Astrocyte (in vitro differentiated cells and primary cell): ENCODE measurements at places on chromosomes 6 and 20. TPM values are rescaled to one million over a fixed set of nuclear protein-coding genes. Genes with fewer than 3 reads are reported as not detected.

- DNase-seq: peak; percentile 84
Observed at GRCh38 chr6:28747631-28748157, 176.1 kb downstream of the TRIM27 start.

- no peak for DNase-seq
Observed at GRCh38 chr6:54595844-54596243, 250.7 kb upstream of the FAM83B start.

- no peak for DNase-seq
Observed at GRCh38 chr20:17320456-17320855, 93.6 kb downstream of the PCSK2 start.

Gene C6orf163
- total RNA-seq: 1.6 and 2.9 TPM in 2 replicates

Gene RAB44
- 0.14 and 0.16 TPM in 2 replicates for total RNA-seq

Gene CHMP4B
- total RNA-seq: 85.0 and 90.6 TPM in 2 replicates
